ENCODE measurements at places on chromosomes 13 and 19.

GRCh38 chr13:29254626-29255370, 340.7 kb downstream of the SLC7A1 start:
- DNase-seq = no peak

DNA sequence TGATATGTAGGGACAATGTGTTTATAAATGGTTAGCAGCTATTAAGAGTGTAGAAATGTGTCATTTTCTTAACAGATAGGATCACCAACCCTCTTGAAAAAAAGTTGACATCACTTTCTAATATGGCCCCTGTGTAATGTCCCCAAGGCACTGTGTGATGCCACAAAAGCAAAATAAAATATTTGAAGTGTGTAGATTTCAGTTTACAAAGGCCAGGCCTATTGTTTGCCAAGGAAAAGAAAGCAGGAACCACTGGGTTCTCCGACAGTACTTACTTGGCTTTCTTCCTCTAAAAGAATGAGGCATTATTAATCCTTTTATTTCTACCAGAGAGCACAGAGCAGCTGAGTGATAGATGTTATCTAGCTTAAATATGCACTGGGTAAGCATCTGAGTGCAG, 10.5 kb upstream of the GJA3 start:
- DNase-seq = no peak

DNA sequence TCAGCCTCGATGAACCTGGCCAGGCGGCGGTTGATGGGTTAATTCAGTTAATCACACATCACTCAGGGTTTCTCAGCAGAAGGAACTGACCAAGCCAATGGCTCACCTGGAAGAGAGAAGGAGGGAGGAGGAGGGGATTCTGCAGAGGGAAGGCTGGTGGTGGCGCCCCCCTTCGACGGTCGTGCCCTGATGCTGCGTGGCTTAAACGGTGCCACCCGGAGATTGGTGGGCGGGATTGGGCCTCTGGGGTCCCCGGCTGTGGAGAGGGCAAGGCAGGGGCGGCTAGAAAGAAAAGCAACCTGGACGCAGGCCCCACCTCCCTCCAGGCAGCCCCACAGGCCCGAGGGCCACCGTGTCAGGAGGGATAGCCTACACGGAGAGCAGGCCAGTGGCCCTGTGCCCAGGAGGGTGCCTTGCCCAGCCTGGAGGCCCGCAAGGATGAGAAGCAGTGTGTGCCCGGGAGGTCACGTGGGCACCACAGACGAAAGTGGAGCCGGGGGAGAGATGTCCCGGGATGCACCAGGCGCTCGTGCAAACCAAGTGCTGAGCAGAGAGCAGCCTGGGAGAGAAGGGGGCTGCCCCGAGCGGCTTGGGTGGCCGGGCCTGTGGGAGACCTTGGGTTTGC, 16.0 kb downstream of the CSNK1G2 start:
- DNase-seq = no peak

DNA sequence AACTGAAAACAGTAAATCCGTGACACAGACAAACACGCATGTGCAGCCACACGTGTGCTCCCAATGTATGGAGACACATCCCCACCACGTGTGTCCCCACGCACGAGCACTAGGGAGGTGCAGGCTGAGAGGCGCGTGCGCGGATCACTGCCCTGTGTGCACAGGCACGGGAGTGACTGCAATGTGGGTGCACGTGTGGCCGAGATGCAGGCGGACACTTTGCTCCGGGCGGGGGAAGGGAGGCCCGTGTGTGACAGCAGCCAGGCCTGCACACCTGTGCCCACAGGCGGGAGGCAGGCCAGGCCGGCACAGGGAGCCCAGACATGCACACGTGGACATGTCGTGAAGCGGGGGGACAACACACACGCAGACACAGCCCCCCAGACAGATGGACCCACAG, 77.0 kb downstream of the PTPRS start:
- no peak for DNase-seq

DNA sequence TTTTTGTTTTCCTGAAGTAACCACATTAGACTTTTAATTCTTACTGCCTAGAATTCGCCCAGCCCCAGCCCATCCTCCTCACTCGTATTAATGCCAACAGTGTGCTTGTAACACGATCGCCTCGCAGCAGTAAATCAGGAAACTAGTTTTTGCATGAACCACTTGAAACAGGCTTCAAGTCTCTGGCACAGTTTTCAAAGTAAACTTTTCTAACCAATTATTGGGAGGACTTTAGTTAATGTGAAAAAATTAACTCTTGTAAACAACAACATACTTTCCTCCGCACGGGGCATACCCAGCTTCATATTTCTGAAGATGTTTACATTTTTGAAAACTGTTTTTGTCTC, 39.2 kb downstream of the TNFRSF19 start:
- no peak for DNase-seq

DNA sequence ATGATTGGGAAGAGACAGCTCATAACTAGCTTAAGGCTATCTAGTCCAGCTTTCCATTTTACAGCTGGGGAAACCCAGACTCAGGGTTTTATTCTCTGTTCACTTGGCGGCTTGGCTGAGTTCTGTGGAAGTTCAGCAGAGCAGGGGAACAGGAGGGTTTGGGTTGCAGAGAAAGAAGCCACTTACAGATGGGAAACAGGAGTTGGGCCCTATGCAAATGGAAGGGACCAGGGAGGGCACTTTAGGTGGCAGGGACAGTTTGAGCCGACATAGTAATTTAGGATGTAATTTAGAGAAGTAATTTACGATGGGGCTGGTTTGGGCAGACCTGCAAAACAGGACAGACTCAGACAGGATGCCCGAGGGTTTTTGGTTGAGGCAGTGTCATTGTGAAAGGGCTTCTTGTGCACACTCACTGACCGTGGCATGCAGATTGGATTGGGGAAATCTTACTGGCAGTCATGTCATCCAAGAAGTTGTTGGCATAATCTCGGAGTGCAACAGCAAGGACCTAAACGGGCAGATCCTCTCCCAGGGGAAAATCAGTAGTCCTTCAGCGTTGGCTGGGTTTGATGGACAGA, 47.3 kb upstream of the GPR183 start:
- DNase-seq = no peak

DNA sequence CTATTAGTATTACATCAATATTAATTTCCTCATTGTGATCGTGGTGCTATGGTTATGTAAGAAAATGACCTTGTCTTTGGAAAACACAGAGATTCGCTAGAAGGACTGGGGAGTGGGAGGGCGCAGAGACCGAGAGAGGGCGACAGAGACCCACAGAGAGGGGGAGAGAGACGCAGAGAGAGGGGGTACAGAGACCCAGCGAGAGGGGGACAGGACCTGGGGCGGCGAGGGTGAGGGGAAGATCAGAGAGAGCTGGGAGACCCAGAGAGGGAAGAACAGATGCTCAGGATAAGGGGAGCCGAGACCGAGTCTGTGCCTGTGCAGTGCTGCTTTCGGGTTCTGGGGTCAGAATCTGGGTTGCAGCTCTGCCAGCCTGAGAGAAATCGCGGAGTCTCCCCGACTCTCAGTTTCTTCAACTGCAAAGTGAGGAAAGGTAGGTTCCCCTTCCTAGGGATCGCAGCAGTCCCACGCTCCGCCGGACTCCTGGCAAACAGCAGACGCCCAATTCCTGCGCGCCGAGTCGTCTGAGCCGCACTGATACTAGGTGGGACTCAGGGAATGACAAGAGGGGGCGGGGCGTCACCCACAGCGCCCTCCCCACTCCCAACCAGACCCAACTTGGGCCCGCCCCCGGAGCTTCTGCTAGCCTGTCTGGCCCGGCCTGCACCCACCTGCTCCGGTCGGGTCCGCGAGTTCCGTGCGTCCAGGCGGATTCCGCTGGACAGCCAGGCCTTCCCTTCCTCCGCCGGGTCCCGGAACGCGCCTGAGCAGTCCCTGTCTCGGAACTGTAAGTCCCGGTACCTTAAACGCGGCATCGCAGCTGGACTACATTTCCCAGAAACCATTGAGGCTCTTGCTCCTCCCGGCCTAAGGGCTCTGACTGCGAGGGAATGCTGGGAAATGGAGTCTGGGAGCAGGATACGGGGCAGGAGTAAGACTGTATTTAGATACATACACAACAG, 15.3 kb downstream of the IZUMO2 start:
- DNase-seq = peak; percentile 36

DNA sequence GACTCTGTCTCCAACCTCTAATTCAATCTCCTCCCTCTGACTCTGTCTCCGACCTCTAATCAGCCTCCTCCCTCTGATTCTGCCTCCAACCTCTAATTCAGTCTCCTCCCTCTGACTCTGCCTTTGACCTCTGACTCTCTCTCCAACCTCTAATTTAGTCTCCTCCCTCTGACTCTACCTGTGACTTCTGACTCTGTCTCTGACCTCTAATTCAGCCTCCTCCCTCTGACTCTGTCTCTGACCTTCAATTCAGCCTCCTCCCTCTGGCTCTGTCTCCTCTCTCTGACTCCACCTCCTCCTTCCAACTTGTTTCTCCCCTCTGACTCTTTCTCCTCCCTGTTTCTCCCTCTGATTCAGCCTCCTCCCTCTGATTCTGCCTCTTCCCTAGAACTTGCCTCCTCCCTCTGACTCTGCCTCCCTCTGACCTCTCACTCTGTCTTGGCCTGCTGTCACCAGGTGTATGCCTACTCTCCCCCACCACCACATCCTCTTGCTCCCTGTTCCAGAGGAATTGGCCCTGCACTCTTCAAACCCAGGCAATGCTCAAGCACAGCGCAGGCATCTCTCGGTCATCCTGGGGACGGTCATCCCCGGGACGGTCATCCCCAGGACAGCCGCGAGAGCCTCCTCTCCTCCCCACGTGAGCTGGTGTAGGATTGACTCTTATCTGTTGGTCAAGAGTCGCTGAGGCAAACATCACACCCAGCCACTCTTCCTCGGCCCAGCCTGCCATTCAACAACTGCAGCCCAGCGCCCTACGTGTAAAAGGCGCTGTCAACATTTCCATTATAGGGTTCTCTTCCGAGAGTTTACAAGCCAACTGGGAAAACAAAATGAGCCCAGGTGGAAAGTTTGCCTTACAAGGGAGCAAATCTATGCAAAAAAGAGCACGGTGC, 60.2 kb downstream of the ZIC5 start:
- no peak for DNase-seq

- DNase-seq = no peak
These were observed 5.3 kb downstream of the SHD start for GRCh38 chr19:4284176-4284958.

GRCh38 chr19:44303976-44304568, 753 bp downstream of the ZNF235 start:
- no peak for DNase-seq

GRCh38 chr13:37158481-37158880, 53.0 kb upstream of the CSNK1A1L start:
- DNase-seq = no peak

- no peak for DNase-seq
These were observed 26.9 kb downstream of the SIPA1L3 start for GRCh38 chr19:37933937-37934358.

DNA sequence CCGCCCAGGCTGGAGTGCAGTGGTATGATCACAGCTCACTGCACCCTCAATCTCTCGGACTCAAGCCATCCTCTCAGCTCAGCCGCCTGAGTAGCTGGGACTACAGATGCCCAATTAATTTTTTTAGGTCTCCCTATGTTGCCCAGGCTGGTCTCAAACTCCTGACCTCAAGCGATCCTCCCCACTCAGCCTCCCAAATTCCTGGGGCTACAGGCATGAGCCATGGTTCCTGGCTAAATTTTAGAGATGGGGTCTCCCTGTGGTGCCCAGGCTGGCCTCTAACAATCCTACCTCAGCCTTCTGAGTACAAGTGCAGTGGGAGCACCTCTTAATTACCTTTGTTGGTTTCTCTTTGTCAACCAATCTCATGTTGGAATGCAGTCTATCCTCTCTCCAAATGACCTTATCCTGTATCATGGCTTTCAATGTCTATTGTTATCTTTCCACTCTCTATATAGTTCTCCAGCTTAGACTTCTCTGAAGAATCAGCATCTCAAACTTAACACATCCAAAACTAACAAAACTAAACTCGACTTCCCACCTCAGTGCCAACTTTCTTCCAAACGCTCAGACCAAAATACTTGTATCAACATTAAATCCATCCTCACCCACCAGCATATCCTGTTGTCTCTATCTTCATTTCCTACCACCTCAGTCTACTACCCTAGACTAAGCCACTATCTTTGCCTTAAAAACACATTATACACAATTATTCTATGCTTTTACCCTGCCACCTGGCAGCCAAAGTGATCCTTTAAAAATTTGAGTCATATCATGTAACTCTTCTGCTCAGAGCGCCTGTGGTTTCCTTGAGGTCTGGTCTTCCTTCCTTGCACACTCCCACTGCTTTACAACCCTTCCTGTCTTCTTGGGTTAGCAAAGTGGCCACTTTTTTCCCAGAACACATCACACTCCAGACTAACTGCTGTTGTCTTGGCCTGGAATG, 6.7 kb downstream of the TPT1 start:
- no peak for DNase-seq

DNA sequence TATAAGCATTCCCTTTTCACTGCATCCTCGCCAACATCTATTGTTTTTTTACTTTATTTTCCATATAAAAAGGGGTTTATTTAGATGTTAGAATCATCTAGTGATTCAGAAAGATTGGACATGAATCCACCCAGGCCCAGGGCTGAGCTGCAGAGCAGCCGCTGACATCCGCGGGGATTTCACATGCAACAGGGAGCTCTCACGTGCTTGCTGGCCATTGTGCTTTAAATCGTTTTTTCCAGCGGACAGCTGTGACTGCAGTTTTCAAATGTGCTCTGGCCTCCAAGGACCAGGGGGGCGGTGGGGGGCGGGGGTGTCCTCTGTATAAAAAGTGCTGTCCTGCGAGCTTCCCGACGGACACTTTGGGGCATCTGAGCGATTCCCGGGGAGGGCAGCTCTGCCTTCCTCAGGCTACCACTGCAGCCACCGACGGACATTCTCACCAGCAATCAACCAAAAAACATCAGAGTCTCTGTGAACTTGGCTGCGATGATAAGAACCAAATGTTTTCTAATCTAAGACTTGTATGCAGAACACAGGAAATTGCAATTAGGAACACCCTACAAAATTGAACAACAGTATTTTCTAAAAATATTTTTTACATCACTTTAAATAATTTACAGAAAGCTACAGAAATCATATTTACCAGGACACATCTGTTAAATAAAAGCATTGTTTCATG, 12.6 kb downstream of the RB1 start:
- no peak for DNase-seq

DNA sequence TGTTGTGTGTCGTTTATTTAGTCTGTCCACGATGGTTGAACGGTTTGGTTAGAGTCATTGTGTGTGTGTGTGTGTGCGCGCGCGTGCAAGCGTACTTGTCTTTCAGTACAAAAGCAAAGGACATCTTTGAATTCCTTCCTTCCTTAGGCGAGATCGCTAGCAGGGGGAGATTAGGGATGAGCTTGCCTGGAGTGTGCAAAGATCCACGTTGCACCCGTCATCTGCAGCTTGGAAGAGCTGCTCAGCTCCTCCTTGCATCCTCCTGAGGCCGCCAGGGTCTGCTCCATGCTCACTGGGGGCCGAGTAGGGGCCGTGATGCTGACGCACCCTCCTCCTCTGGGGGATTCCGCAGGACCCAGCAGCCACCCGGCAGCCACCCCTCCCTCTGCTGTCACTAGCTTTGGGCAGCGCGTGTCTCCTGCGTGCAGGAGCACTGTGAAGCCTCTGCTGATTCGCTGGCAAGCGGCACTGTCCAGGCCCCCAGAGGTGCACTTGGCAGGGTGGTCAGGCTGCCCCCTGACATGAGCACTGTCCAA, 137.3 kb downstream of the KDM4B start:
- DNase-seq = no peak

GRCh38 chr19:791007-791566, 6.2 kb upstream of the PTBP1 start:
- no peak for DNase-seq

All from activated CD8-positive, alpha-beta memory T cell treated with anti-CD3 and anti-CD28 coated beads for 4 hours (primary cell).